Stimulated activated CD4-positive, alpha-beta T cell treated with anti-CD3 and anti-CD28 coated beads, Interleukin-1b, Interleukin-23, amount 100 ng/mL, for 1 hour (primary cell): ENCODE measurements at places on chromosomes 12 and 14.

DNA sequence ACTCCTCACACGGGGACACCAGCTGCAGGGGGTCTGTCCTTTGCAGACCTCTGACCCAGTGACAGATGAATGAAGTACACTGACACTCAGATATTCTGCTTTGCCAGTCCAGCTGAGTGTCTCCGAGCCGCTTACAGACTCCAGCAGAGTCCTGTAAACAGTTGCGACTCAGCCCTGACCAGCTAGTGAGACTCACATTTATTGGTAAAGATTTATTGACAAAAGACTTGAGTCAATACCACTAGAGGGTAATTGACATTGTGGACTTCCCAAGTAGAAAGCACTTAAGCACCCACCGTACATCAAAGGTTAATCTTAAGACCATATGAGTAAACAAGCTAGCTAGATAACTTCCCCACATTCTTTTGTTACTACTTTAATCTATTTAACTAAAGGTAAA, 9.8 kb upstream of the FKBP4 start:
- no peak for DNase-seq

GRCh38 chr14:70919774-70920173, 12.5 kb downstream of the PCNX1 start:
- DNase-seq = no peak

DNA sequence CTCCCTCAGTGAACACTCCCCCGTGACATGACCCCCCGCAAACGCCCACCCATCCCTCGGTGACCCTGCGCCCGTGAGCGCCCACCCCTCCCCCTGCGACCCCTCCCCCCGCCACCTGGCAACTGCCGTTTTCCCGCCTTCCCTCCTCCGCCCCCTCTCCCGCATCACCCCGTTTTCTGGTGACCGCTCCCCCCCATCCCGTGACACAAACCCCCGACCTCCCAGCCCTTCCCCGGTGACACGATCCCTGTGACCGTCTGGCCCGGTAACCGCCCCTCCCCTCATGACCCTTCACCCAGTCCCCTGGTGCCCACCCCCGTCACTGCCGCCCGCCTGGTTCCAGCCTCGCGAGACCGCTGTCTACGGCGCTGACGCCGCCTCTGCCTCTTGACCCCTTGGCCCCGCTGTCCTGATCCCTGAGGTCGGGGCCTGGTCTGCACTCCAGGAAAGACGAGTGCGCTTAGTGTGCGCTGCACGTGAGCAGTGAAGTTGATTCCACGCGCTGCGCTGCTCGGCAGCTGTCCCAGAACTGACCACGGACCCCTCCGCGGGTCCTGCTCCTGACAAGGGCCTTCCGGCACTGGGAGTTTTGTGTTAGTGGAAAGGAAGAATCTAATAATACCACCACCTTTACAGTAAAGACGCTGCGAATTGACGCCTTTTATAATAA, 59.4 kb downstream of the DDX51 start:
- no peak for DNase-seq

DNA sequence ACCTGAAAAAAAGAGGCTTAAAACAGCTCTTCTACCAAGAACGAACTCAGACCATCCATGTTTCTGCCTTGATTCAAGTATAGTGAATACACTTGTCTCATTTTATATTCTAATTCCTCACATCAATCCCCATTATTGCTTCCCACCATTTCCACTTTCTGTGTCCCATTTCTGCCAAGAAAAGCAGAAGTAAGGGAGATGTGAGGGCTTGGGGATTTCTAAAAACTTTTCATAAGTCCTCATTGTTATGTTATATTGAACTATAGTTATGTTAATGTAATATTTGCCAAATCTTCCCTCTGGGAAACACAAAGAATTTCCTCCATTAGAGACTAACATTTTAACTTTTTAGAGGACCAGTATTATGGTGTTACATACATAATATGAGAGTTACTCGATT, 48.2 kb upstream of the PSMA6 start:
- no peak for DNase-seq

DNA sequence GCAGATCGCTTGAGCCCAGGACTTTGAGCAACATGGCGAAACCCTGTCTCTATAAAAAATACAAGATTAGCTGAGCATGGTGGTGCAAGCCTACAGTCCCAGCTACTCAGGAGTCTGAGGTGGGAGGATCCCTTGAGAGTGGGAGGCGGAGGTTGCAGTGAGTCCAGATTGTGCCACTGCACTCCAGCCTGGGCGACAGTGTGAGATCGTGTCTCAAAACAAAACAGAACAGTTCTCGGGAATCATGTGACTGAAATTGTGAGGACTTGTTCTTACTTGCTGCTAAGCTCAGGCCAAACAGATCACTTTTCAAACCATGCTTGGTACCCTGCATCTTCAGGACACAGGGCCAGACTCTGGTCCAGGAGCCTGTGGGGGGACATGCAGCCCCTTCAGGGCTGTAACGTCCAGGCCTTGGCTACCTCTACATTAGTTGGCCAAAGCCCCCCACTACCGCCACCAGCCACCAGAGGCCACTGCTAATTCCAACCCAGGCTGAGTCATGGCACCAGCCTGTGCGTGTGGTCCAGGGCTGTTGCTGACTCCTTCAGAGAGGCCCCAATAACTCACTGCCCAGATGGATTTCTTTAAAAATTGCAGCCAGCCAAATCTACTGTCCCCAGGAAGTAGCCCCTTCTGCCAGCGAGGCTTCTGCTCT, 33.4 kb upstream of the SYNDIG1L start:
- DNase-seq = no peak
